Kasumi-1 (cell line): ENCODE measurements at places on chromosomes 5 and 9.

GRCh38 chr9:135336722-135337527, 142.7 kb upstream of the PPP1R26 start:
- DNase-seq: no peak

- no peak for DNase-seq
These were observed 46.4 kb upstream of the FAM170A start for GRCh38 chr5:119582987-119583386.

DNA sequence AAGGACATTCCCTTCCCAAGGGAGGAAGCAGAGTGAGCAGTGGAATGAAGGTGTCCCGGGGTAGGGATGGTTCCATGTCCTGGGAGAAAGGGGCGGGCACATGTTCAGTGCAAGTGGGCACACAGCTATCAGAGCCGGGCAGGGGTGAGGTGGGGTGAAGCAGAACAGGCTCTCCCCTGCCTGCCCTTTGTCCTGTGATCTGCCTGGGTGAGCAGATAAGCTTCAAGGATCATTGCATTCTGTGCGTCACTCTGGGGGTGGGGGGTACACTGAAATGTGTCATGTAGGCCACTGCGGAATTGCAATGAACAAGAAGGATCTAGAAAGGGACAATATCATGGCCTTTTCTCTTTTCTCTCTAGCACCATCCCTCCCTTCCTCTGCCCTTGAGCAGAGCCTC, 61.7 kb upstream of the SHB start:
- no peak for DNase-seq

- no peak for DNase-seq
These were observed 151.5 kb downstream of the ACTL7B start for GRCh38 chr9:108704156-108704852.
